ENCODE measurements at places on chromosomes 7 and 10. TPM values are rescaled to one million over a fixed set of nuclear protein-coding genes. Genes with fewer than 3 reads are reported as not detected.

SUN3 gene
- not detected for total RNA-seq

GPR146 gene
- total RNA-seq: 26.5 TPM

IL2RA gene
- 10.5 TPM for total RNA-seq

HIP1 gene
- total RNA-seq: 14.6 TPM

LRRN3 gene
- 288 TPM for total RNA-seq

- H3K4me3 ChIP-seq: no peak overlapping the region
- H3K4me1 ChIP-seq: no peaks in the 10 kb centered on the region
- H3K27me3 ChIP-seq: no peaks in the 10 kb centered on the region
Measured at GRCh38 chr7:81361769-81362312, 408.0 kb downstream of the HGF start.

GRCh38 chr10:132394936-132395703 is 1.9 kb upstream of the PWWP2B start:
- H3K4me3 ChIP-seq: no peak overlapping the region
- DNase-seq: no peak
- H3K4me1 ChIP-seq: peaks cover 10% of the 10 kb centered on the region
- no peaks in the 10 kb centered on the region for H3K36me3 ChIP-seq

GRCh38 chr7:106729720-106730385 is 68.9 kb upstream of the CCDC71L start:
- no peaks in the 10 kb centered on the region for H3K27me3 ChIP-seq
- H3K4me3 ChIP-seq: no peak overlapping the region
- H3K36me3 ChIP-seq: no peaks in the 10 kb centered on the region
- no peak overlapping the region for H3K27ac ChIP-seq

GRCh38 chr7:329691-330281 is 39.8 kb downstream of the FOXL3 start:
- H3K27me3 ChIP-seq: no peaks in the 10 kb centered on the region
- DNase-seq: no peak
- H3K4me1 ChIP-seq: no peaks in the 10 kb centered on the region
- no peak overlapping the region for H3K27ac ChIP-seq

GRCh38 chr10:99828464-99828863 is 46.0 kb downstream of the ABCC2 start:
- no peak overlapping the region for H3K27ac ChIP-seq
- H3K36me3 ChIP-seq: no peaks in the 10 kb centered on the region
- no peak for DNase-seq
- no peaks in the 10 kb centered on the region for H3K27me3 ChIP-seq

GRCh38 chr10:23158370-23158769 is 33.7 kb upstream of the PTF1A start:
- H3K27me3 ChIP-seq: no peaks in the 10 kb centered on the region
- H3K36me3 ChIP-seq: no peaks in the 10 kb centered on the region
- H3K4me3 ChIP-seq: no peak overlapping the region
- H3K27ac ChIP-seq: no peak overlapping the region

DNA sequence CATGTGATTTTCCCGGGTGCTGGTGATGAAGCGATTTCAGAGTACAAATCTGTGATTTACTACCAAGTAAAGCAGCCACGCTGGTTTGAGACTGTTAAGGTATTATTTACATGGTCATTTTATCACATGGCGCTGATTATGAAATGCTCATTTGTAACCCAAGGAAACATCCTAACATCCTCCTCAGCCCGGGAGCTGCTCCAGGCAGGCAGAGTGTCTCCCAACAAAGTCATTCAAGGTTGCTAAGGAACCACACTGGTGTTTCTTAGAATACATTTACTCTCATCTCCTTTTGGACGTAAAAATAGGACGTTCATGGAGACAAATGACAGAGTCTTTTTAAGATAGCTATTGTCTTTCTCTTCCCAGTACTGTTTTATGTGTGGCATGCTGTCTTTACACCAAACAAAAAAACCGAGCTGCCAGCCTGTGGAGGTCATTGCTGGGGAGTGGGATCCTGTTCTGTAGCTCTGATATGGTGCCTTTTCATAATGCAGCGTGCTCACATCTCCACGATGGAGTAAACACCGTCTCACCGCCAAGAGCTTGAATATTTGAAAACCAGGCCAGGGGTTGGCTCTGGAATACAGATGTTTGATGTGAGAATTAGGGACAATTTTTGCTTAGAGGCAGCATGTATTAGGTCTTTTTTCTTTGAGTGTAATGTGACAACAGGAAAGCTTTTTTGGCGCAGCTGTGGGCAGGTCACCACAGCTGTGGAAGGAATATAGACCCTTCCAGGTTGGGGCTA is 119.6 kb downstream of the DOCK1 start:
- H3K27ac ChIP-seq: no peak overlapping the region
- H3K36me3 ChIP-seq: no peaks in the 10 kb centered on the region
- no peak overlapping the region for H3K4me3 ChIP-seq
- H3K4me1 ChIP-seq: no peaks in the 10 kb centered on the region
- H3K27me3 ChIP-seq: no peaks in the 10 kb centered on the region

DNA sequence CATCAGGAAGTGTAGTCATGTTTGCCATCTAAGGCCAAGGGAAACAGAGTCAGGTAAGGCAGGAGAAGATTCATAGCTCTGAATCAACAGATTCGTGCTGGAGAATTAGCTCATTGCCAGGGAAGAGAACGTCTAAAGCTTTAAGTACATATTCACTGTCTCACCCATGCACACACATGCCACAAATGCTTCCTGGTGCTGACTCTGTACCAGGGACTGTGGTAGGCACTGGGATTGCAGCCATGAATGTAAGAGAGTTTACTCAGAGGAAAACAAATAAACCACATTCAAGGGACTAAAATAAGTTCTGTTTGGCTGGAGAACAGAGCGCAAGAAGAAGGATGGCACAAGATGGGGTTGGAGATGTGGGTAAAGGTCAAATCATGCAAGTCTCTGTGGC is 89.8 kb upstream of the HPS1 start:
- H3K27ac ChIP-seq: no peak overlapping the region
- DNase-seq: no peak
- H3K27me3 ChIP-seq: no peaks in the 10 kb centered on the region
- H3K4me3 ChIP-seq: no peak overlapping the region
- no peaks in the 10 kb centered on the region for H3K4me1 ChIP-seq

DNA sequence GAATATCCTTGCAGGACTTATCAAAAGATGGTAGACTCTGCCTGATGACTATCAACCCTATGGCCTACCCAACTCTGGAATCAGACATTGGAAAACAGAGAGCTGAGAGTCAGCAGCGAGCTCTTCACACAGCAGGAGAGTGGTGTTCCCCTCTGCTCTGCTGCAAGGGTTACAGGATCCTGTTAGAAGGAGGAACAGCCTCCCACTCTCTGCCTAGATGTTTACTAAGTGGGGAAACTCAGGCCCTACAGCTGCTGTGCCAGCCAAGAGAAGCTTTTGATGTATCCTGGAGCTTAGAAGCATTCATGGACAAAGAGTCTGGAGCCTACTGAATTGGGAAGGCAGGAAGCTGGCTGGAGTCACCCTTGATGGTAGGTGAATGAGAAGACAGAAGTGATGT is 104.6 kb downstream of the ABLIM1 start:
- no peaks in the 10 kb centered on the region for H3K27me3 ChIP-seq
- H3K4me3 ChIP-seq: no peak overlapping the region
- H3K4me1 ChIP-seq: peaks cover 9% of the 10 kb centered on the region
- no peak overlapping the region for H3K27ac ChIP-seq
- no peak for DNase-seq
- H3K36me3 ChIP-seq: no peaks in the 10 kb centered on the region

GRCh38 chr7:70949862-70950261 is 182.1 kb upstream of the GALNT17 start:
- no peak overlapping the region for H3K4me3 ChIP-seq
- no peaks in the 10 kb centered on the region for H3K27me3 ChIP-seq
- H3K4me1 ChIP-seq: no peaks in the 10 kb centered on the region
- no peak for DNase-seq

GRCh38 chr7:4009211-4010060 is 672.7 kb upstream of the FOXK1 start:
- no peak overlapping the region for H3K27ac ChIP-seq
- no peak overlapping the region for H3K4me3 ChIP-seq
- no peaks in the 10 kb centered on the region for H3K4me1 ChIP-seq
- H3K27me3 ChIP-seq: no peaks in the 10 kb centered on the region
- no peak for DNase-seq
- H3K36me3 ChIP-seq: no peaks in the 10 kb centered on the region
